ENCODE measurements at places on chromosomes 1 and 21.

- DNase-seq = no peak
These were observed 14.8 kb upstream of the NCMAP start for GRCh38 chr1:24540906-24541710.

- peak; percentile 72 for DNase-seq
These were observed 61.1 kb downstream of the XCL1 start for GRCh38 chr1:168637350-168637991.

- DNase-seq = no peak
These were observed 60.4 kb upstream of the TNFSF4 start for GRCh38 chr1:173267453-173267945.

DNA sequence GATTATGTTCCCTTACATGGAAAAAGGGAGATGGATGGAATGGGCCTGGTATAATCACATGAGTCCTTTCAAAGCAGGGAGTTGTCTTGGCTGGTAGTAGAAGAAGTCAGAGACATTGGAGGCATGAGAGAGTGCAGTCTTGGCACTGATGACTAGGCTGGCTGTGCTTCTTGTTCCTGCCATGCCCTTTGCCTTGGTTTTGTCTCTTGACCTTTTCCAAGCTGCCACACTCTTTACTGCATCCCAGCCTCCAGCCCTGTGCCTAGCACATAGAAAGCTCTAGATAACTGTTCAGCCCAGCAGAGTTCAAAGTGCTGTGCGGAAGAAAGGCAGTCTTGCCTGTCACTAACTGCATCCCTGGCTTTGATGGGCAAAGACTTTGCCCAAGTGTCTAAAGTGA, 412.6 kb downstream of the PRDM2 start:
- no peak for DNase-seq

- no peak for DNase-seq
These were observed 9.2 kb upstream of the SNAPIN start for GRCh38 chr1:153649137-153649862.

DNA sequence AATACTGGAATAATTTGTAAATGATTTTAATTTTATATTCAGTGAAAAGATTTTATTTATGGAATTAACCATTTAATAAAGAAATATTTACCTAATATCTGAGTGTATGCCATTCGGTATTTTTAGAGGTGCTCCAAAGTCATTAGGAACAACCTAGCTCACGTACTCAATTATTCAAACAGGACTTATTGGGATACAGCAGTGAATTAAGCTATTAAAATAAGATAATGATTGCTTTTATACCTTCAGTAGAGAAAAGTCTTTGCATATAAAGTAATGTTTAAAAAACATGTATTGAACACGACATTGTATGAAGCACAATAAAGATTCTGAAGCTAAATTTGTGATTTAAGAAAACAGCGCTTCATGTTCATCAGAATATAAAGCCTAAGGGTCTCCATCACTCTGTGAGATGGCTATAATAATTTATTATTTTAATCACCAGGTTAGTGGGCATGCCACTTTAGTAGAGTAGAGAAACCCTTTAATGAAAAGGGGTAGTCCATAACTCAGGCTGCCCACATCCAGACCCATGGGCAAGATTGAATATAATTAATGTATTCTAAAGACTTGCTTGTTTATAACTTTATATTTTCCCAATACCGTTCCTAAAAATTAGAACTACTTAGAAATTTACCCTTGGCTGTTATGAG, 3.2 kb downstream of the CCN1 start:
- no peak for DNase-seq

DNA sequence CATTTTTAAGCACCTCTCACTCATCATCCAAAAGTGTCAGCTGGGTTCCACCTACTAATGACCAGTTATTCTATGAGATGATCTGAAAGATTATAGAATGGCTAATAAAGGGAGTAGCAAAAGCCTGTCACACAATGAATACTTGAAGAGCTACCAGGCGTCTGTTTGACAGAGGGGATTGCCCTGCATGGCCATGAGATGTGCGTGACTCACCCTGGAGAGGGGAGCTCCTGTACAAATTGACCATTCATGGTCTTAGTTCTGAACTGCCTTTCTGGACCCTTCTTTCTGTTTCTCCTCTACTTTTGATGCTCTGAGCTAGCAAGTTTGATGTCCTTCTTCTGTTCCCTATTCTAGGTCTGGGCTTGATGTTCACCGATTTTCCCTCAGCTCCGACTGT, 85.2 kb upstream of the ABCD3 start:
- DNase-seq = no peak

- DNase-seq = no peak
These were observed 34.2 kb upstream of the GNPAT start for GRCh38 chr1:231206856-231207255.

DNA sequence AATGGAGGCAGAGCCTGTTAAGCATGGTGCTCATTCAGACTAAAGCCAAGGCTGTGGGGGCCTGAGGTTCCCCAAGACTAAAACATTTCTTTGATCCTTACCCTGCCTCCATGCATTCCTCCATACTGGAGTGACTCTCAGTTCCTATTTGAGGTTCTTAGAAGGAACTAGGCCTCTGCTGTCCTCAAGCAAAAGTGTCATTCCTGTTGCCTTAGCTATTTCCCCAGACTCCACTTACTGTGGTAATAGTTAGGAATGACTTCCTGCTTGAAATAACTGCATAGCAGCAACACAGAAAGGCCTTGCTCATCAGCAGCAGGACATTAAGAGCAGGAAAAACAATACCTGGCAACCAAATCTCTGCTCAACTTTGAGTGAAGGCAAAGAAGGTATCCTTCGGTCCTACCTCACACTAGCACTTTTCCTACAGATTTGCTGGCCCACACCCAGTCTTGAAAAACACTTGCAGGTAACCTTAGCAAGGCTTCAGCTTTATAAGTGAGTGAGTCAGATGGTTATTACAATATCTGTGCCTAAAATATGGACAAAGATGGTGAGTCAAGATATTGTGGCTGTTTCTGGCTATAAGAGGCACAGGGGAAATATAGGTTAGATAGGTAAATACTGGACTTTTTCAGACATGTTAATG, 14.8 kb downstream of the LRRC41 start:
- no peak for DNase-seq

- DNase-seq = no peak
These were observed 62.0 kb upstream of the MACF1 start for GRCh38 chr1:39142401-39143060.

- no peak for DNase-seq
These were observed 40.6 kb downstream of the SCP2 start for GRCh38 chr1:52967666-52968065.

- no peak for DNase-seq
These were observed 11.8 kb upstream of the PDIK1L start for GRCh38 chr1:26099780-26100179.

DNA sequence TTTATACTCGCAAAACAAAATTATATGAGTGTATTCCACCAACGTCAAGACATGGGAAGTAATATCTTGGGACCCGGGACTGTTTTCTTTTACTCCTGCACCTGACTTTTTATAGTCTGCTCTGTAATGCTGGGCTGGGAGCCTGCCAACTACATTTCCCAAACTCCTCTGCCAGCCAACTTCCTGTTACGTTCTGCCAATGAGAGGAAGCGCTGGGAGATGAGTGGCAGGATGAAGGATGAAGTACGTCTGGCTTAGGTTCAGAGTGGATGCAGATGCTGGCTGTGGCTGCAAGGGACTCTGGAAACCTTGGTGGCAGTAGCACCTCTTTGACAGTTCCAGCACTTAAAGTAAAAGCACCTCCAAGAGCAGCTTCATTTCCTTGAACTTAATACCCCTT, 59.6 kb downstream of the USP24 start:
- peak; percentile 9 for DNase-seq

DNA sequence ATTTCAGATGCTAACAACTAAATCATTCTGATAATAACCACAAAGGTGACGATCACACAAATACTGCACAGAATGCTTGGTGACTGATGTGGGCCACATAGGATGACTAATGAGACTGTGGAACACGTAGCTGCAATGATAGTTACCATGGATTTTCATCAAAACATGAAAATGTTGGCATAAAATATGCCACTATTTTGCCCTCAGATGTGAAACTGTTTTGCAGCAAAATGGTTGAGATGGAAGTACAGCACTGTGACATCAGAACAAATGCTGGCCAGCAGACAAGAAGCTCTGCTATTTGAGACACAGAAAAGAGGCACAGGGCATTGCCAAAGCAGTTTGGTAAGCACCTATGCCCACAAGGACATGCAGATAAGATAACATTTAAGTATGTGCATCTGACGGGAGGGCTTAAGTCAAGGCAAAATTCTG, 83.8 kb downstream of the NIBAN1 start:
- no peak for DNase-seq

- no peak for DNase-seq
These were observed 314.3 kb downstream of the BACH1 start for GRCh38 chr21:29613021-29613420.

GRCh38 chr1:223886516-223886921, 40.8 kb upstream of the TP53BP2 start:
- no peak for DNase-seq

DNA sequence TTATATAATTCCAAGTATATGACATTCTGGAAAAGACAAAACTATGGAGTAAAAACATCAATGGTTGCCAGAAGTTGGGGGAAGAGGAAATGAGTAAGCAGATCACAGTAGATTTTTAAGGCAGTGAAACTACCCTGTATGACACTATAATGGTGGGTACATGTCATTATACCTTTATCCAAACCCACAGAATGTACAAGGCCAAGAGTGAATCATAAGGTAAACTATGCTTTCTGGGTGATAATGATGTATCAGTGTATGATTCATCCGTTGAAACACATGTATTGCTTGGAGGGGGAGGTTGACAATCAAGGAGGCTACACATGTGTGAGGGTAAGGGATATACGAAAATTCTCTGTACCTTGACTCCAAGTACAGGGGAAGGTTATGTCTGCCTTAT, 862.7 kb downstream of the PLA2G4A start:
- DNase-seq = no peak
